Breast epithelium (tissue), 4 donors: ENCODE measurements at places on chromosomes 1 and 21. TPM values are rescaled to one million over a fixed set of nuclear protein-coding genes. Genes with fewer than 3 reads are reported as not detected.

Gene IL12RB2
- total RNA-seq, result 0.33 TPM

Gene OR10J1
- total RNA-seq, result not detected

Gene PLEKHN1
- 2.8 TPM for total RNA-seq

Gene SPRR5
- total RNA-seq, result not detected

Gene TPTE
- not detected for total RNA-seq
